Endothelial cell (in vitro differentiated cells): ENCODE measurements at places on chromosomes 7 and 10. TPM values are rescaled to one million over a fixed set of nuclear protein-coding genes. Genes with fewer than 3 reads are reported as not detected.

TRIM74 gene
- 1.0 TPM for total RNA-seq

CYTH3 gene
- 24.3 TPM for total RNA-seq

PRPF18 gene
- total RNA-seq: 19.7 TPM

BAMBI gene
- 13.3 TPM for total RNA-seq
